ENCODE measurements at places on chromosomes 7 and 10. TPM values are rescaled to one million over a fixed set of nuclear protein-coding genes. Genes with fewer than 3 reads are reported as not detected.

EBLN1 gene
- total RNA-seq = not detected

GRCh38 chr10:17649836-17650235, 5.9 kb downstream of the STAM start:
- no peak for DNase-seq

- DNase-seq = peak; percentile 36
These were observed 24.3 kb upstream of the ZRANB1 start for GRCh38 chr10:124917428-124918190.

GRCh38 chr7:129789652-129790051, 163.1 kb downstream of the UBE2H start:
- no peak for DNase-seq

SPAM1 gene
- not detected for total RNA-seq
